ENCODE measurements at places on chromosomes 7 and 10. TPM values are rescaled to one million over a fixed set of nuclear protein-coding genes. Genes with fewer than 3 reads are reported as not detected.
A peak's percentile ranks its signal among the peaks of the same experiment; 100 is the strongest.

PROSER2 gene
- total RNA-seq: 1.6 TPM

DNA sequence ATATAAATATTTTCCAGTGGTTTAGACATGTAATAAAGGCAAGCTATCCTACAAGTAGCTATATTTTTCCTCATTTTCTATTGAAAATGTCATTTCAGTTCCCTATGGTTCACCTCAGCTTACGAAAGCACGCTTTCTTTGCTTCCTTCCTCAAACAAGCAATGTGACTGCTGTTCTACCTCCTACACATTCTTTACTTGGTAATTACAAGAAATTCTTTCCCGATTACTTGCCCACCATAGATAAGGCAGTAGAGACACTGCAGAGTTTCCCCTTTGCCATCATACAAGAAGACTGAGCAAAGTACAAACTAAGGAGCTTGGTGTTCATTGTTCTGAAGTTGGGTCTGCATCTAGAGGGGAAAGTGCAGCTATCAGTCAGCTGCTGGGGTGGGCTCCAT, 249.4 kb downstream of the CRPPA start:
- H3K4me3 ChIP-seq: no peak overlapping the region
- H3K36me3 ChIP-seq: no peaks in the 10 kb centered on the region
- no peak for DNase-seq

BAG3 gene
- 144 TPM for total RNA-seq

DNA sequence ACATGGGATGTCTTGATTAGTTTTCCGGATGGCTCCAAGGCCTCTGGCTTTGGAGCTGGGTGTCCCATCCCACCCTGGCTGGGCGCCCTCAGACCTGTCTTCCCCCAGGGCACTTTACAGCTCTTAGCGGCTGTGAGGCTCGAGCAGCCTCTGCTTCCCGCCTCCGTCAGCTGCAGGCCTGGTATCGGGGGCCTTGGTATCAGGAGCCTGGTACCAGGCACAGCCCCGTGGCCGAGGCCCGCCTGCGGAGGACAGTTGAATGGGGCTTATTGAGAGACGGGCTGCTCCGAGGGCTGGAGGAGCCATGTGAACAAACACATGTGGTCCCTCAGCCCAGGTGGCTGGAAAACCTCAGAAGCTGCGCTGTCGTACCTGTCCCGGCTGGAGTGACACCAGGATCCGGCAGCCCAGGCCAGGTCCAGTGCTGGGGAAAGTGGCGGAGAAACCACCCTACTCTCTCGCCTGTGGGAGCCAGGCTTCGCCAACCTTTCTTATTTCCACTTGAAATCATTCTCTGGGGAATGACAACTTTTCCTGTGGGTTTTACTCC, 23.9 kb upstream of the AP5Z1 start:
- H3K27me3 ChIP-seq: no peaks in the 10 kb centered on the region
- no peak for DNase-seq
- H3K4me1 ChIP-seq: peaks cover 41% of the 10 kb centered on the region
- no peak overlapping the region for H3K4me3 ChIP-seq

DNA sequence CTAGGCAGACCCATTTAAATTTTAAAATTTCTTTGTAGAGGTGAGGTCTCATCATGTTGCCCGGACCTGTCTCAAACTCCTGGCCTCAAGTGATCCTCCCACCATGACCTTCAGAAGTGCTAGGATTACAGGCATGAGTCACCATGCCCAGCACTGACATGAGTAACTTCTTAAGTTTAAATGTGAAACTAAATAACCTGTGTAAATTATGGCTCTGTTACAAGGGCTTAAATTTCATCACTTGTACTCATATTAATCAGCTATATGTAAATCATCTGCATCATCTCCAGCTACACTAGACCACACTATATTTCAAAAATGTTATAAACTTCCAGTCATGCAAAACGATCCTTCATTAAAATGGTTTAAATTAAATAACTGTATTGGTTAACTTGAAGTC, 56.1 kb downstream of the ATAD1 start:
- peaks cover 49% of the 10 kb centered on the region for H3K36me3 ChIP-seq
- H3K27me3 ChIP-seq: no peaks in the 10 kb centered on the region

GRCh38 chr10:86212391-86212700, 154.2 kb downstream of the GRID1 start:
- DNase-seq: no peak
- no peaks in the 10 kb centered on the region for H3K36me3 ChIP-seq
- no peaks in the 10 kb centered on the region for H3K4me1 ChIP-seq
- no peak overlapping the region for H3K27ac ChIP-seq

DNA sequence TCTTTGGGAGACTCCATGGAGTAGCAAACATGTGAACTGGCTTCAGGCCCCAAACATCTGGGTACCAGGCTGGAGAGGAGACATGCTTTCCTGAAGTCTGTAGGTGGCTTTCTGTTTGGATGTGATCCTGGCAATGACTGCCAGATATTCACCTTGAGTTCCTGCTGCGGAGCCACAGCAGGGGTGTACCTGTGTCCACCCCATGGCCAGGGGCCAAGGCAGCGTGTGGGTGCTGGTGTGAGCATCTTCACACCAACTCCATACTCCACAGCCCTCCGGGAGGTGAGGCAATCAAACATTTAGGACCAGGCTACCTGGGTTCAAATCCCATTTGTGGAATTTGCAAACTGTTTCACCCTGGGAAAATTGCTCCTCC, 113.0 kb downstream of the ADCY1 start:
- no peak overlapping the region for H3K27ac ChIP-seq
- no peaks in the 10 kb centered on the region for H3K36me3 ChIP-seq
- H3K27me3 ChIP-seq: no peaks in the 10 kb centered on the region

LBX1 gene
- total RNA-seq: not detected

STK31 gene
- total RNA-seq: 0.19 TPM

SPDYE6 gene
- not detected for total RNA-seq

LSM5 gene
- total RNA-seq: 40.4 TPM

GRCh38 chr7:85021101-85021704, 165.7 kb downstream of the SEMA3D start:
- no peak overlapping the region for H3K4me3 ChIP-seq
- H3K27ac ChIP-seq: no peak overlapping the region
- no peak for DNase-seq
- no peaks in the 10 kb centered on the region for H3K27me3 ChIP-seq

- no peak overlapping the region for H3K4me3 ChIP-seq
- H3K27ac ChIP-seq: no peak overlapping the region
- H3K36me3 ChIP-seq: no peaks in the 10 kb centered on the region
- peaks cover 10% of the 10 kb centered on the region for H3K4me1 ChIP-seq
These were observed 133.8 kb downstream of the WNT2 start for GRCh38 chr7:117188949-117189592.

DNA sequence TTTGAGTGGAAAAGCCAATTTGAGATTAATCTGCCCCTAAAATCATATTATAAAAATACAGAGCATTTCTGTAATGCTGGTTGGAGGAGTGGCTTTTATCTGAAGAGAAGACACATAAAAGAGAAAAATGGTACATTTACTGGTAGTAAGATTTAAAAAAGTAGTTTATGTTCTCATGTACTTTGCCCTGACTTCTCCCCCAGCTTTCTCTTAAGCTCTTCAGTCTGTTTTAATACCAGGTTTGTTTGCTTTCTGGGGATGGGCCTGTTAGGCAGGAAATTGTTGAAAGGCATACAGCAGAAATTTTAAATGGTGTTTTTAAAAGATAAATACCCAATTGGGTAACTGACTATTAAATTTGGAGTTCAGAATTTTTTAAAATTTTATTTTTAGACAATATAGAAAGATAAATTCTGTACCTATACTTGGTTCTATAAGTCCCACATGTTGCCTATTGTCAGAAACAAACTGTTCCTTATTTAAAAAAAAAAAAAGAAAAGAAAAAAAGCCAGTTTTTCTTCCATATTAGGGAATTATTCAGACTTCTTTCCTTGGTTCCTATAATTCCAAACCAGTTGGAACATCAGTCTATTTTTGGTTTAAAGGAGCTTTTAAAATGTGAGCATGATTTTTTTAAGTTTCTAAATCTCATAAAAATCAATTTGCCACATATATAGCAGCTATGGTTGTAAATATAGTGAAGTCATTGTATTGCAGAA, 136.6 kb downstream of the ARID5B start:
- H3K27ac ChIP-seq: peak overlapping the region; percentile 29
- no peak for DNase-seq
- H3K4me3 ChIP-seq: peak overlapping the region; percentile 31
- no peaks in the 10 kb centered on the region for H3K36me3 ChIP-seq
- H3K27me3 ChIP-seq: no peaks in the 10 kb centered on the region

- H3K27ac ChIP-seq: no peak overlapping the region
- no peaks in the 10 kb centered on the region for H3K4me1 ChIP-seq
- no peaks in the 10 kb centered on the region for H3K36me3 ChIP-seq
- no peaks in the 10 kb centered on the region for H3K27me3 ChIP-seq
- H3K4me3 ChIP-seq: no peak overlapping the region
These were observed 12.0 kb upstream of the LARP4B start for GRCh38 chr10:943334-944033.

- H3K4me1 ChIP-seq: peaks cover 18% of the 10 kb centered on the region
- no peak overlapping the region for H3K4me3 ChIP-seq
- DNase-seq: no peak
- H3K27ac ChIP-seq: no peak overlapping the region
These were observed 82.1 kb downstream of the AVL9 start for GRCh38 chr7:32577421-32577820.

- H3K27me3 ChIP-seq: peaks cover 65% of the 10 kb centered on the region
- H3K36me3 ChIP-seq: no peaks in the 10 kb centered on the region
- H3K4me1 ChIP-seq: no peaks in the 10 kb centered on the region
- DNase-seq: no peak
- H3K27ac ChIP-seq: no peak overlapping the region
- H3K4me3 ChIP-seq: no peak overlapping the region
These were observed 13.4 kb upstream of the SLIT1 start for GRCh38 chr10:97199152-97199551.

- peak overlapping the region; percentile 68 for H3K27ac ChIP-seq
- DNase-seq: peak; percentile 63
- peaks cover 27% of the 10 kb centered on the region for H3K4me1 ChIP-seq
- no peak overlapping the region for H3K4me3 ChIP-seq
- H3K27me3 ChIP-seq: no peaks in the 10 kb centered on the region
These were observed 58.4 kb upstream of the ZNRF2 start for GRCh38 chr7:30225863-30226613.

MMD2 gene
- not detected for total RNA-seq

- no peak overlapping the region for H3K27ac ChIP-seq
- H3K27me3 ChIP-seq: no peaks in the 10 kb centered on the region
- no peak for DNase-seq
These were observed 466.1 kb upstream of the C7orf33 start for GRCh38 chr7:148124477-148124876.

Measured in heart right ventricle (tissue), 16 donors.